ENCODE measurements at places on chromosomes 1 and 21. TPM values are rescaled to one million over a fixed set of nuclear protein-coding genes. Genes with fewer than 3 reads are reported as not detected.

The CBR3 gene
- 1.7 TPM for polyA plus RNA-seq

DNA sequence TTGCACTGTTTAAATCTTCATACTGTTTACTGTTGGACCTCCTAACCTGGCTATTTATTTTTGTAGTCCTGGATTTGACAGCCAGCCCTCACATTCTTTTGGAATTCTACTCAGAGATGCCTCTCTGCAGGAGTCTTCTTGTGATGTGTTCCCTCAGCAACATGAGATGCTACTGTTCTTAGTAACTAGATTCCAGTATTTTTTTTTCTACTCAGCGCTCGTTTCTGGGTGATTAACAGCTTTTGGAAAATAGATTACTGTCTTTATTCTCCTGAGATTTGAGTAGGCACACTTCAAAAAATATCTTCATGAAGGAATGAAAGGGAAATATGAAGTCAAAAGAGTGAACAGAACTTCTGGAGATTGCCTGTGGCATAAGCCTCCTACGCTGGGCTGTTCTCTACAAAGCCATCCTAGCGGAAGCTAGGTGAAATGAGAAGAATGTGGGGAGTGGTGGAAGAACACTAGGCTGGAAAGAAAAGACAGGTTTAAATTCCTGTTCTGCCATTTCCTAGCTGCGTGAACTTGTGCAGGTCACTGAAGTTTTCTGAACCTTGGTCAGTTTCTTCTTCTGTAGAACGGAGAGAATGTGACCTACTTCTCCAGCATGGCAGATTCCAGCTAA, 75.9 kb downstream of the LRRC8C start:
- DNase-seq: no peak

- no peak for DNase-seq
Measured at GRCh38 chr1:159122005-159122621, 45.5 kb upstream of the AIM2 start.

GRCh38 chr1:7769673-7770412, 1.3 kb upstream of the VAMP3 start:
- DNase-seq: no peak

The CBR1 gene
- polyA plus RNA-seq: 28.1 TPM

The LDLRAD1 gene
- 4.0 TPM for polyA plus RNA-seq

The NTNG1 gene
- polyA plus RNA-seq: 22.2 TPM

Measured in right lung (tissue), 10 donors.